ENCODE measurements at places on chromosomes 2 and 18.

DNA sequence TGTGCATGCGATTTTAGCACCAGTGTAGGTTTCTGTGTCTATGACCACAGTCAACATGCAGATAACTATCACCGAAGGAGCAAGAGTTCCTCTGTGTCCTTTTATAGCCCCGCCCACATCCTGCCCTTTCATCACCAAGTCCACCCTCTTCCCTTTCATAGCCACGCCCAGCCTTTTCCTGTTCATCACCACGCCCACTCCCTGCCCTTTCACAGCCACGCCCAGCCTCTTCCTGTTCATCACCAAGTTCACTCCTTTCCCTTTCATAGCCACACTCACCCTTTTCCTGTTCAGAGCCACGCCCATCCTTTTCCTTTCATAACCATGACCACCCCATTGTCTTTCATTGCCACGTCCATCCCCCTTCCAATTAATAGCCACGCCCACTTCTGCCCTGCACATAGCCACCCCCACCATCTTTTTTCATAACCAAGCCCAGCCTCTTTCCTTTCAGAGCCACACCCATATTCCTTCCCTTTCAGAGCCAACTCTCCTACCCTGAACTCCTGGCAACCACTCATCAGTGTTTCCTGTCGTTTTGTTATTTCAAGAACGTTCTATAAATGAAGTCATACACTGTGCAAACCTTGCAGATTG is 273.9 kb downstream of the MYT1L start:
- DNase-seq, result peak; percentile 8

- DNase-seq, result no peak
Measured at GRCh38 chr2:239946864-239947728, 78.0 kb downstream of the NDUFA10 start.

GRCh38 chr18:59853380-59853779 is 46.4 kb upstream of the PMAIP1 start:
- DNase-seq, result no peak

DNA sequence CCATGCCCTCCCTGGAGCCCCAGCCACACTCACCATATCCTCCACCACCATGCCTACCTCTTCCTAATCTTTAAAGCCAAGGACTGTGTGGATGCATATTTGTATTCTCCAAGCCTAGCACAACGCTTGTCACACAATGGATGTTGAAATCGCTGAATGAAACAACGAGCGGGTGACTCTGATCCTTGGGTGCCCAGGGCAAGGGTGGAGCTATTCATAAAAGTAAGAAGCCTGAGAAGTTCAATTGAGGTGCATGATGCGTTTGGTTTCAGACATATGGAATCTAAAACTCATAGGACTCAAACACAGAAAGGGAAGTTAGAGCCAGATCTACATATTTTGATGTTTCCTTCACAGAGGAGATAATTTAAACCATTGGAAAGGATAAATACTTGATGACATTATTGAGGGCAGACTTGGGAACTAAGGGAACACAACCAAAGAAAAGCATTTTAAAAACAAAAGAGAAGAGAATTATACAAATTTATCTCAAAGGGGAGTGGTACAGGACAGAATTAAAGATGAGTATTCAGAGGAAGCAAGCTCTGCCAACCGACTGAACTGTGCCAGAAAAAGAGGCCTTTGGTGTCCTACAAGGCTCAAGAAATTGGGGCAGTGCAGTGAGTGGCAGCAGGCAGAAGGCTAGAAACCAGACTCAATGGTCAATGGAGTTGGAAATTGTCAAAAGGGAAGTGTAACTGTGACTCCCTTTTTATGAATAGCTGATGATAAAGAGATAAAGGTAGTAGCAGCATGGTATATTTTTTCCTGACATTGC is 200.6 kb upstream of the NCKAP5 start:
- DNase-seq, result no peak

- no peak for DNase-seq
Measured at GRCh38 chr2:240783819-240784621, 36.0 kb downstream of the KIF1A start.

- no peak for DNase-seq
Measured at GRCh38 chr2:145050134-145050533, 530.2 kb upstream of the ZEB2 start.

GRCh38 chr2:229686122-229686919 is 28.0 kb downstream of the DNER start:
- DNase-seq, result no peak

- DNase-seq, result no peak
Measured at GRCh38 chr2:24774373-24774772, 18.8 kb downstream of the PTRHD1 start.

GRCh38 chr2:96092951-96093350 is 23.4 kb downstream of the ADRA2B start:
- DNase-seq, result no peak

DNA sequence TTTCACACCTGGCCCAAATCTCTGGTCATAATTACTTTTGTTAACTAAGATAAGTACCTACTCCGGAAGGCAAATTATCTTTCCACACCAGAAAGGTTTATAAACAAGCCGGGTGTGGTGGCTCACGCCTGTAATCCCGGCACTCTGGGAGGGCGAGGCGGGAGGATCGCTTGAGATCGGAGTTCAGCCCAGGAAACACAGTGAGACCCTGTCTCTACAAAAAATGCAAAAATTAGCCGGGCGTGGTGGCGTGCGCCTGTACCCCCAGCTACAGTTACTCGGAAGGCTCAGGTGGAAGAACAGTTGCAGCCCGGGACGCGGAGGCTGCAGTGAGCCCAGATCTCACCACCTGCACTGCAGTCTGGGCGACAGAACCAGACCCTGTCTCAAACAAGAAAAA is 2.1 kb downstream of the PUM2 start:
- DNase-seq, result no peak

GRCh38 chr2:144452169-144452988 is 67.5 kb downstream of the ZEB2 start:
- no peak for DNase-seq

GRCh38 chr2:102340778-102341177 is 14.8 kb upstream of the IL18R1 start:
- no peak for DNase-seq

GRCh38 chr2:219522111-219523030 is 8.1 kb downstream of the ASIC4 start:
- DNase-seq, result no peak

DNA sequence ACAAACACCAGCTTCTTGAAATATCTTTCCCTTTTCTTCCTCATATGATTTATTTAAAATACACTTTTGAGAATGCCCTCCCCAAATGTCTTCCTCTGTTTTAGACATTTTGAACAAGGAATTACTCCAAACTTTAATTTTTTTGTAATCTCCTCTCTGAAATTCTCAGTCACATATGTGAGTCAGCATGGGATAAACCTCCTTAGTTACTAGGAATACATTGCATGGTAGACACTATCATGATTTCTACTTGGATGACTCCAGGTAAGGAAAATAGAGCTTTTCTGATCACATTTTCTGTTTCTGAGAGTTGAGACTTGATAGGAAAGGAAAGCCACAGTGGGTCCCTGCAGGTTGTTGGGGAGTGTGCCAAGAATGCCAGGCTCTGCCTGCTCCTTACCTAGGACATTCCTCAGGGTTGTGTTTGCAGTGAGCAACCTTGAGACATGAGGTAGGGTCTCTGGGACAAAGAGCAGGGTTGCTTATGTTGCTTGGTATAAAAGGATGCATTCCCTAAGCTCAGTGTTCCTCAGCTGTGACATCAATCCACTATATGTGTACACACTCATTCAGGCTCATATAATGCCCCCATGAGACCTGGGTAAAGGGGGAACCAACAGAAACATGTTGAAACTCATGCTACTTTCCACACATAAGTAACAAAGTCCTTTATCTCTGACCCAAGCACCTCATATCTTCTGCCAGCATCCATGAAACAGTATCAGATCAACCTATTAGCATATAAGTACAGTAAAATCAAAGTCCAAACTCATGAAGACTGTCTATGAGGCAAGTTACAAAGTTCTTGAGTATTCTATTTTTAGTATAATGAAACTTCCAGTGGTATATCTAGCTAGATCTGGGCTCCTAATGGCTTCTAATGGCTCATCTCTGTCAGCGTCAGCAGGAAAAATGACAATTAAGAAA is 112.8 kb upstream of the SCN1A start:
- no peak for DNase-seq

DNA sequence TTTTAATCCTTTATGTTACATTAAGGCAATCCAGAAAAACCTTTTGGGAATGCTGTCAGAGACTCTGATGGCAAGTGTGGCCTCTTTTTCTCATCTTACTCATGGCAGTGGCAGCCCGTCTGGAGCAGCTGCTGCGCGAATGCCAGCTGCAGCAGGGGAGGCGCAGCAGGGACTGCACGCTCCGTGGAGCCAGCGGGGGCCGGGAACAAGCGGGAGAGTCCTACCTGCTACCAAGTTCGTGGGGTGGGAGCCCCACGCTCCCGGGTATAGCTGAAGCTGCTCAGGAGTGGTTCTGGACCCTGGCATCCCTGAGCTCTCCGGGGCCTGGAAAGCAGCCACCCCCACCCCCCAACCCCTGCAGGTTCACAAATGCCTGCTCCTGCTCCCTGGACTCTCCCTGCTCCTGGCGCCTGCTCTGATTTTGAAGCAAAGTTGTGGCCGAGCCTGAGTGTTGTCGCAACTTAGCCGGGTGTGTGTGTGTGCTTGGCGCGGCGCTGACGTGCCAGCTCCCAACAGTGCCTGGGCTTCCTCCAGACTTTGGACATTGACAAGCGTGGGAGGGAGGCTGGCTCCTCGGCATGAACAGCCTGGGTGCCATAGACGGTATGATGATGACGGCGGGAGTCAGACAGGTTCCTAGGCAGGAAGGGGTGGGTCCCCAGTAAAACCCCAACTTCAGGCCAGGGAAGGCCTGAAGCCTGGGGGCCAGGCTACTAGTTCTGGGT is 21.7 kb downstream of the TMX3 start:
- DNase-seq, result no peak

DNA sequence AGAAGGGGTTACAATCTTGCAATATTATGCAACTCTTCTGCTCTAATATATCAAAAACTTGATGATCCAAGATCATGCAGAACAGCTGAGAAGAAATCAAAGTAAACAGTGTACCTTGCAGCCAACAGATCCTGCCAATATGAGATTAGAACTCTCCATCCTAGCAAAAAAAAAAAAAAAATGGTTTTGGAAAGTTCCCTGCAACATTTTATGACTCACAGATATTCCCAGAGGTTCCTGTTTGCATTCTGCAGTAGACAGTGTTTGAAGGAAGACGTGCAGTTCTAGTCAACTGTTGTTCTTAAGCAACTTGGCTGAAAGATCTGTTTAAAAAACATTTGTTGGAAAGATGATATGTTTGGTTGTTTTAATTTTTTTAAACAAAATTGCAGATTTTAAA is 103.6 kb upstream of the WDR75 start:
- DNase-seq, result no peak

DNA sequence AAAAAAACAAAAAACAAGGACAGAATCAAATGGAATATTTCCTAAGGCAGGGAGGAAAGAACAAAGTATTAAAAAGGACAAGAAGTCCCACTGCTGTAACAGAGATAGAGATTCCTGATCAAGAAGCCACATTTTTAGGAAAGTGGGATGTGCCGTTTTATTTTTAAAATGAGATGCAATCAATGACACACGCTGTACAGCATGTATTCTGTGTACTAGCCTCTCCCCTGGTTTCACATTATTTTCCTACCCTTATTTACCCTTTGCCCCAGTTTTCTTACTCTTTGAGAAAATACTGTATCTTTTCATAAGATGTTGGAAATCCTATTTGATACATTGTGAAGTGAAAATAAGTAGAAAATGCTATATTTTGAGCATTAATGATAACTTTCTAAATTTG is 45.8 kb downstream of the E2F6 start:
- no peak for DNase-seq

GRCh38 chr18:64474255-64474654 is 325.4 kb upstream of the LINC00305 start:
- no peak for DNase-seq

DNA sequence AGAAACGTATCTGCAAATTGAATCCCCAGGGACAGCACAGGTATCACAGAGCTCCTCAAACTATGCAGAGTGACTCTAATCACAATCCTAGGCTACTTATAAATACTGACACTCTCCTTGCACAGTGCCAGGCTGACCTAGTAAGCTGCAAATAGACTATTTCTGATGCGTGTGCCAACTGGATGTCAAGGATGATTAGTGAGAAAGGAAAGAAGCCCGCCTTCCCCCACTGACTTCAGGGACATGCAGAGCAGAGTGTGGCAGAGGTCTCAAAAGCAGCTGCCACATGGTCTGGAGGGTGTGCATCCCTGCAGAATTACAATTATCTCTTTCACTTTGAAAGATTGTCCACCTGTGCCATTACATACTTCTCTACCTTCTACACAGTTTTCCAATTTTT is 235.6 kb downstream of the CPS1 start:
- no peak for DNase-seq

DNA sequence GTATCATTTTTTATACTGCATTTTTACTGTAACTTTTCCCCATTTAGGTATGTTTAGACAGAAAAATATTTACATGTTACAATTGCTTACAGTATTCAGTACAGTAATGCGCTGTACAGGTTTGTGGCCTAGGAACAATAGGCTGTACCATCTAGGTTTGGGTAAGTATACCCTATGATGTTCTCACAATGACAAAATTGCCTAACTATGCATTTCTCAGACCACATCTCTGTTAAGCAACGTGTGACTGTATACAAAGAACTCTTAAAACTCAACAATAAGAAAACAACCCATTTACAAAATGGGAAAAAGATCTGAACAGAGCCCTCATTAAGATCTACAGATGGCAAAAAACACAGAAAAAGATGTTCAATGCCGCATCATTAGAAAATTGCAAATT is 29.4 kb downstream of the FAM210A start:
- peak; percentile 48 for DNase-seq

DNA sequence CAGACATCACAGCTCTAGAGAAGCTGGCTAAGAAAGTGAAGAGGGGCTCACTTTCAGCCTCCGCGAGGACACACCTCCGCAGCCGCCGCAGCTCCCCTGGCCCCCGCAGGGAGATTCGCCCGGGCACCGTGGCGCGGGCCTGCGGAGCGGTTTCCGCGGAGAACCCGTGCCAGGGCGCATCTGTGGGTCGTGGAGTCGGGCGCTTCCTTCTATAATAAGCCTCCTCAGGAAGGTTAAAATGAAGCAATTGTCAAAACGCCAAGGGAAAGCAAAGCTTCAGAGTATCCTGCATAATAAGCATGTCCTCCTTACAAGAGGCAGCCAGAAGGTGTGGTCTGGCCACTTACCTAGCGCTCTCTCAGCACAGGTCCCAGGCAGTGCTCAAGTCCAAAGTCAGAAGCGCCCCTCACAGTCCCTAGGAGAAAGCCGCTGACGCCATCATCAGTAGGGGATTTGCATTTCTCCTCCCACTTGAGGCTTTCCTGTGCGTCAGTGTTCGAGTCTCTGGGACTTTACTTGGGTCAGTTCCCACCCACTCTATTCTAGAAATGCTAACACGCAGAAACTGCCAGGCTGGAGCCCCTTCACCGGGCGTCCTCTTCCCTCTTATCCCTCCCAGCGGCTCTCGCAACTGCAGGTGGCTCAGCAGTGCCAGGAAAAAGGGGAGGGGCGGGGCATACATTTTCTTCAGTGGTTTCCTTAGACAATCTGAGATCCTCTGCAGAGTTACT is at the start of gene STAT4:
TSS of gene STAT4 (minus strand) at position 395 of the 731 bp plus-strand sequence. CDS start 2,791 bp downstream, outside the sequence.
- DNase-seq, result peak; percentile 11

GRCh38 chr2:71453404-71454220 is at the start of gene DYSF:
TSS of gene DYSF (plus strand) at chr2:71453561.
- DNase-seq, result peak; percentile 36

- DNase-seq, result no peak
Measured at GRCh38 chr2:64646007-64646880, 7.5 kb downstream of the SERTAD2 start.

GRCh38 chr2:33380001-33380609 is 96.3 kb upstream of the RASGRP3 start:
- no peak for DNase-seq
